ENCODE measurements at places on chromosomes 1 and 21. TPM values are rescaled to one million over a fixed set of nuclear protein-coding genes. Genes with fewer than 3 reads are reported as not detected.

Gene ATPAF1
- total RNA-seq = 59.6 TPM

Gene VASH2
- 76.1 TPM for total RNA-seq

- DNase-seq = no peak
These were observed 15.4 kb downstream of the L1TD1 start for GRCh38 chr1:62209931-62210595.

DNA sequence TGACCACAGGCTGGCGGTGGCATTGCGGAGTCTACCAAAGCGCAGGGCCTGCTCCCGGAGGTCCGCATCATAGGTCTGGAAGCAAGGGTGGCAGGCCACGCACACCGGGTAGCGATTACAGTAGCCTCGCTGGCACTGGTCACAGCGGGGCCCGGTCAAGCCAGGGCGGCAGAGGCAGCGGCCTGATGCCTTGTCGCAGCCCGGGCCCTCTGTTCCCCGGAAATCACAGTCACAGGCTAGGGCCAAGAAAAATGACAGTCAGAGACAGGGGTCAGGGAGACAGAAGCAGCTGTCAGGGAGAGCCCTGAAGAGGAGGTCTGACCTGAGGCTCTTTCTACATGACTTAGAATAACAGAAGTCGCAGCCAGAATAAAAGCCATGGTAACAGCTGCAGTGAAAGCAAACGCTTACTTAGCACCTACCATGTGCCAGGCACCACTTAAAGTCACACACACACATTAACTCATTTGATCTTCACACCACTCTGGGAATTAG is 26.4 kb downstream of the LAMB3 start:
- DNase-seq = no peak

- DNase-seq = no peak
These were observed 210.2 kb upstream of the DMRTA2 start for GRCh38 chr1:50633465-50633864.

GRCh38 chr1:95537176-95537575 is 303.2 kb downstream of the RWDD3 start:
- DNase-seq = no peak

GRCh38 chr21:26588446-26588845 is 15.4 kb upstream of the CYYR1 start:
- DNase-seq = no peak
